Right atrium auricular region (tissue), 2 donors: ENCODE measurements at places on chromosomes 5 and 9. TPM values are rescaled to one million over a fixed set of nuclear protein-coding genes. Genes with fewer than 3 reads are reported as not detected.

GRCh38 chr5:103066326-103066725 lies 53.6 kb downstream of the GIN1 start:
- no peak overlapping the region for H3K27ac ChIP-seq
- DNase-seq, result no peak
- H3K4me1 ChIP-seq, result no peaks in the 10 kb centered on the region
- H3K4me3 ChIP-seq, result no peak overlapping the region

DNA sequence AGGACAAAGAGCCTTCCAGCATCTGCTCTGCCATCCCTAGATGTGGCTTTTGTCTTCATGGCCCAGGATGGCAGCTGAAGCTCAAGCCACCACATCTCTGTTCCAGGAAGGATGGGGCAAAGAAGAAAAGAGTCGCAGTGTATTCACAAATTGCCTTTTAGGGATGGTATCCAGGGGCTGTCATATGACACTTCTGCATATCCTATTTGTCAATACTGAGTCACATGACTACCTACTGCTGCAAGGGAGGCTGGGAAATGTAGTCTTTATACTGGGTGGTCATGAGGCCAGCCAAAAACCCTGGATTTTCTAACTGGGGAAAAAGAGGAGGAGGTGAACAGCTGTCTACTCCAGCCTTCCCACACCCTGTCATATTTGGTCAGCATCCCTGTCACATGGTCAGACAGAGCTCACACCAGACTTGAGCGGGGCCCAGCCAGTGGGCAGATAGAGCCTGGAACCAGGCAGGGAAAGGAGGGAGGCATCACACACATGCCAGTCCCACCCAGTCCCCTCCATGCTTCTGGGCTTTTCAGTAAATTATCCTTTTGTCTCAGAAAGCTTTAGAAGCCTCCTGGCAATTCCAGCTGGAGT lies 52.0 kb downstream of the OLFM1 start:
- no peaks in the 10 kb centered on the region for H3K4me1 ChIP-seq
- H3K27ac ChIP-seq, result no peak overlapping the region
- H3K4me3 ChIP-seq, result no peak overlapping the region
- no peak for DNase-seq
- no peaks in the 10 kb centered on the region for H3K27me3 ChIP-seq

DNA sequence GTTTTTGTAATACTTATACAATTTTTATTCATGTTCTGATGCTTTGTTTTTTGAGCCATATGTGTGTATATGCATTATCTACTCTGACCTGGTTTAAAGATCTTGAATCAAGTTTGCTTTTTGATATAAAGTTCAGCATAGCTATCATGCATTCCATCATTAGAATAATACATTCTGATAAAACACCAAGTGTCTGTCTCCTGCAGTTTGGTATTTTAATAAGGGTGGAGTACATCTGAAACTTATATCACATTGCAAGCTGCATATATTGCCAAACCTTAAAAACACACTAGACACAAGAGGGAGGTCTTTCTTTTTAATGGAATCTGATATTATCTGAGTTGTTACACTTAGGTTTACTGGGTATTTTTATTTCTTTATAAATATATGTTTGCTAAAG lies 102.8 kb upstream of the ADAMTSL1 start:
- H3K27me3 ChIP-seq, result no peaks in the 10 kb centered on the region
- no peaks in the 10 kb centered on the region for H3K4me1 ChIP-seq
- no peaks in the 10 kb centered on the region for H3K36me3 ChIP-seq
- no peak overlapping the region for H3K27ac ChIP-seq
- no peak overlapping the region for H3K4me3 ChIP-seq

DNA sequence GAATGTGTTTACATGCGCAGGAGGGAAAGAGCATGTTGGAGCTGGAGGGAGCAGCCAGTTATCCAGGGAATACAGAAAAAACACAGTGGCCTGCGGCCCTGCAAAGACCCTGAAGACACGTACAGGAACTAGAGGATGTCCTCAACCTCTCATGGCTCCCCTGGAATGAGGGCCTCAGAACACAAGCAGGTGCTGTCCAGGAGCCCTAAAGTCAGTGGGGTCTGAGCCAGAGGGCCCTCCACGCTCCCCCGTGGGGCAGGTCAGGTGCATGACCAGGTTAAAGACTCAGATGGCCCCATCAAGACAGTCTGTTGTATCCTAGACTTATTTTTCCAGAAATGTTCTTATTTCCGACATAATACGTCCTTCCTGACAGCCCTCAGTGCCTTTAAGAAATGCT lies 106.9 kb downstream of the ROR2 start:
- H3K4me1 ChIP-seq, result no peaks in the 10 kb centered on the region
- no peak overlapping the region for H3K4me3 ChIP-seq
- no peak for DNase-seq
- H3K27ac ChIP-seq, result peak overlapping the region; percentile 23
- H3K36me3 ChIP-seq, result no peaks in the 10 kb centered on the region

GRCh38 chr9:129142138-129142935 lies 31.1 kb downstream of the PTPA start:
- peak overlapping the region; percentile 100 for H3K27ac ChIP-seq
- H3K4me3 ChIP-seq, result peak overlapping the region; percentile 51
- peaks cover 97% of the 10 kb centered on the region for H3K4me1 ChIP-seq
- no peaks in the 10 kb centered on the region for H3K27me3 ChIP-seq

GRCh38 chr5:145867806-145868205 lies 5.0 kb downstream of the GRXCR2 start:
- no peak overlapping the region for H3K4me3 ChIP-seq
- no peaks in the 10 kb centered on the region for H3K36me3 ChIP-seq
- DNase-seq, result no peak
- no peaks in the 10 kb centered on the region for H3K27me3 ChIP-seq
- H3K4me1 ChIP-seq, result no peaks in the 10 kb centered on the region

DNA sequence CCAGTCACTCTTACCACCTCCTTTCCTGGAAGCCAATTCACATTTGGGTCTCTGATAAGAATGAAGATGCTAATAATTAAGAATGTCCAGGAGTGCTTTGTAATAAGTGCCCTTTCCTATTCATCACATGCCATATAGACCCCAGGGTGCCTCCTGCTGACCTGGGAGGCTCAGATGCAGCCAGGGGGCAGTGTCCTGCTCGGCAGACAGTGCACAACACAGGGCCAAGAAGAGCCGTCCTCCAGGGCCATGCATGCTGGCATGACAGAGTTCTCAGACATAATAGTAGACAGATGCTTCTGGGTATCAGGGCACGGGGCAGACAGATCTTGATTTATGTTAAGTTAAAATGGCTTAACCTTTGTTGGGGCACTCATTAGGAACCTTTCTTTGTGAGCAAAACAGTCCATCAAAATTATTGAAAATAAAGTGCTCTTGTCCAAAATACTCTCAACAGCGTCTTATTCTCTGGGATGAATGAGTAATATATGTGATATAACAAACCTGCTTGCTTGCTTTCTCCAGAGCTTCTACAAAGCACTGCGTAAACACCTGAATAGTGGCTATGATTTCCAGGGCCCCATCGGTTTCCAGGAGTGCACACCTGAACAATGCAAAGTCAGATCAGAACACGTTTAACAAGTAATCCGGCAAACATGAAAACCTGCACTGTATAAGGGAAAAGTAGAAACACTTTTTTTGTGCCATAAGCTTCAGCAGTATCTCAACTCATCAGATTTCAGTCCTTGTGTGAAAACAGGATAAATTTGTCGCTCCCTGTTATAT lies 192.7 kb downstream of the FANCC start:
- no peaks in the 10 kb centered on the region for H3K36me3 ChIP-seq
- H3K27me3 ChIP-seq, result no peaks in the 10 kb centered on the region
- H3K4me1 ChIP-seq, result peaks cover 17% of the 10 kb centered on the region
- no peak for DNase-seq
- H3K27ac ChIP-seq, result no peak overlapping the region

DNA sequence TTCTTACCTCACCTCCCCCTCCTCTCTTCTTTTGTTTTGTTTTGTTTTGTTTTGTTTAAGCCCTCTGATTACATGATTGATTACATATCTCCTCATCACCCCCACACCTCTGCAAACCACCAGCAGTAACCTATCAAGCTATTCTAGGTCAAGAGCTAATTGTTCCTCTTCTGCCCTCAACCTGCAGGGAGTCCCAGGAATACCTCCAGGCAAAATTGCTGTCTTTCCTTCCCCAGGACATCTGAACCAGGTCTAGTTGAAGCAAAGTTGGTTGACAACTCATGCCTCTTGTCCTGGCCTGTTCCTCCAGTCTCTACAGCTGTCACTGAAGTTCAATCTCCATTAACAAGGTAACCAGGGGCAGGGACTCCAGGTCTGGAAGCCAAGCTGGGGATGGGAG lies 80.0 kb upstream of the PTGER4 start:
- no peak overlapping the region for H3K27ac ChIP-seq
- H3K36me3 ChIP-seq, result no peaks in the 10 kb centered on the region
- H3K4me3 ChIP-seq, result no peak overlapping the region
- no peaks in the 10 kb centered on the region for H3K27me3 ChIP-seq

- DNase-seq, result no peak
- no peak overlapping the region for H3K4me3 ChIP-seq
- no peaks in the 10 kb centered on the region for H3K36me3 ChIP-seq
Measured at GRCh38 chr9:74589576-74589975, 92.4 kb downstream of the RORB start.

DNA sequence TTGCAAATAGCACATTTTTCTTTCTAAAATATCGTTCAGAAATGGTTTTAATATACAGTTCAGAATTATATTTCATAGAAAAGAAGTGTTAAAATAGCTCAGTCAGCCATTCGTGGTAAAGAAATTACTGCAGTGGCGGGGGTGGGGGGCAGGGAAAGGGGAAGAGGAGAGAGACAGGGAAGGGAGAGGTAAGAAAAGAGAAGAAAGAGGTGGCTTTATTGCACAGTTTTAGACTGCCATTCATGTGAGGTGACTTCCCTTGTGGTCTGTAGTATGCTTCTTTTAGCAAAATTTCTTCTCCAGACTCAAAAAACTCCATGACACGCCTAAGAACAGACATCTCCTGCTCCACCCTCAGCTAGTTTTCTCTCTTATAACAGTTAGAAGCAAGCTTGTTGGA lies 259.6 kb downstream of the TRPM3 start:
- no peaks in the 10 kb centered on the region for H3K27me3 ChIP-seq
- no peak overlapping the region for H3K27ac ChIP-seq
- H3K36me3 ChIP-seq, result no peaks in the 10 kb centered on the region

DNA sequence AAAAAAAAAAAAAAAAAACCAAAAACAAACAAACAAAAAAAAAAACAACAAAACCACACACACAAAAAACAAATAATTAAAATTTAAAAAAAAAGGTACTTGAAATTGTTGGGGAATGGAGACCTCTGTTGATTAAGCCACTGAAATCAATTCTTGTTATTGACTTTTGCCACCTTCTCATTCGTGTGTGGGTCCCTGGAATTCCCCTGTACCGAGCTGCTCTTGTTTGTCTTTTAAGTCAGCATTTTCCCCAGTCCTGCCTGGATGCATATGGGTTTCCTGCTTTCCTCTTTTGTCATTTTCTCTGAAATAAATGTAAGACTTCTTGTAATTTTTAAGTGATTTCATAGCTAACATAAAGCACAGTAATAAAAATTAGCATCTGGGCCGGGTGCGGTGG lies 45.5 kb downstream of the GPBP1 start:
- peaks cover 17% of the 10 kb centered on the region for H3K36me3 ChIP-seq
- no peak overlapping the region for H3K4me3 ChIP-seq
- H3K4me1 ChIP-seq, result peaks cover 8% of the 10 kb centered on the region
- H3K27me3 ChIP-seq, result no peaks in the 10 kb centered on the region

GRCh38 chr9:94511134-94511954 lies 43.5 kb upstream of the PCAT7 start:
- H3K36me3 ChIP-seq, result no peaks in the 10 kb centered on the region
- no peak for DNase-seq
- no peaks in the 10 kb centered on the region for H3K4me1 ChIP-seq
- H3K27ac ChIP-seq, result no peak overlapping the region
- no peak overlapping the region for H3K4me3 ChIP-seq
- H3K27me3 ChIP-seq, result no peaks in the 10 kb centered on the region

The SPACA9 gene
- total RNA-seq, result 8.1 TPM

The ZFYVE16 gene
- total RNA-seq, result 27.8 TPM

The HAVCR2 gene
- total RNA-seq, result 1.8 TPM

The IL9 gene
- not detected for total RNA-seq

The LRRTM2 gene
- not detected for total RNA-seq

The AK1 gene
- total RNA-seq, result 263 TPM
